NCI-H526 (cell line): ENCODE measurements at places on chromosomes 12 and 14.

- no peak for DNase-seq
Observed at GRCh38 chr12:77202457-77203060, 137.2 kb upstream of the E2F7 start.

DNA sequence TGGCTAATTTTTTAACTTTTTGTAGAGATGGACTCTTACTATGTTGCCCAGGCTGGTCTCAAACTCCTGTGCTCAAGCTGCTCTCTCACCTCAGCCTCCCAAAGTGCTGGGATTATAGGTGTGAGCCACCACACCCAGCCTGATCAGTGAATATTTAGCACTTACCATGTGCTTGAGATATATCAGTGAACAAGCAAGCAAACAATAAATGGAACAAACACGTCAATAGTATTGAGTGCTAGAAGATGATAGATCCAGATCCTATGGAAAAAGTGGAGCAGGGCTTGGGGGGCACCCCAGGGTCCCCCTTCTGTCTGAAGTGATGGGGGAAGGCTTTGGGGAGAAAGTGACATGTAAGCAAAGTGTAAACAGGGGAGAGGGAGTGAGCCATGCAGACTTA lies 83.8 kb downstream of the NT5DC3 start:
- no peak for DNase-seq

DNA sequence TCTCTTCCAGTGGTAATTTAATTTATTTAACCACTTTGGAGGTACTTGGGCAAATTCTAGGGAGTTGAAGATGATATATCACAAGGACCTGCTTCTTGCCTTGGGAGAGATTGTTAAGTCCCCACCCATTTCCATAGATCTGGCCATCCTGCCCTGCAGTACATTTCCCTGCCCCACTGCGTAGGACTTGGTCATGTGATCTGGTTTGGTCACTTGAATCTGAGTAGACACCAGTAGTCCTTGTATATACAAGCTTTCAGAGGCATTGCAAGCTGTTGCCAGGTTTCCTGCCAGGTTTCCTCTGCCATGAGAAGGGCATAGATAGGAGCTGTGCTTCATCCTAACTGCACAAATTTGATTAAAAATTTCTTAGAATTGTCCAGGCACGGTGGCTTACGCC lies 200.0 kb downstream of the ADAMTS20 start:
- DNase-seq = no peak

GRCh38 chr12:57129321-57129842 lies 1.1 kb downstream of the LRP1 start:
- DNase-seq = no peak

DNA sequence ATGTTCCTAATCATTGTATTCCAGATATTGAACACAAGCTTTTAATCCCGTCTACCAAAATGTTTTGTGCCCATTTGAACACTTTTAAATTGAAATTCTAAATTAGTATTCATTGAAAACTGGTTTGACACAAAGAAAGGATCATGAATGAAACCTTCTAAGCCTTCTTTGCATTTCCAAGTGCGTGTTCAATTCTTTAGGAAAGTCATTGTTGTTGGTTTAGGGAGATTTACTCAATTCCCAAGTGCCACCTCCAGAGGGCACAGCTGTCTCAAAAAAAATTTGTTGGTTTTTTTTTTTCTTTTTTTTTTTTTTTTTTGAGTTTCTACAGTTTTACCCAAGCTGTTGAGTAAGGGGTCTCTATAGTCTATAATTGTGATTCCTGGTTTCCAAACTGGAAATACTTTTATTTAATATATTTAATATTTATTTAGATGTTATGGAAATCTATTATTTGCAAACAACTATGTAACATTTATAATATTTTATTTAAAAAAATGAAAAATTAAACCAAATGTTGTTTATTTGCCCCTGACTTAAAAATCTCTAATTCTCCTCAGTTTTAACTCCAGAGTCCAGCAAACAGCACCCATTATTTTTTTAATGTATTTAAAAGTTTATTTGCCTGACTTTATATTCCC lies 79.9 kb downstream of the NEDD1 start:
- DNase-seq = no peak

- no peak for DNase-seq
Observed at GRCh38 chr12:44019118-44019517, 183.2 kb downstream of the TMEM117 start.

DNA sequence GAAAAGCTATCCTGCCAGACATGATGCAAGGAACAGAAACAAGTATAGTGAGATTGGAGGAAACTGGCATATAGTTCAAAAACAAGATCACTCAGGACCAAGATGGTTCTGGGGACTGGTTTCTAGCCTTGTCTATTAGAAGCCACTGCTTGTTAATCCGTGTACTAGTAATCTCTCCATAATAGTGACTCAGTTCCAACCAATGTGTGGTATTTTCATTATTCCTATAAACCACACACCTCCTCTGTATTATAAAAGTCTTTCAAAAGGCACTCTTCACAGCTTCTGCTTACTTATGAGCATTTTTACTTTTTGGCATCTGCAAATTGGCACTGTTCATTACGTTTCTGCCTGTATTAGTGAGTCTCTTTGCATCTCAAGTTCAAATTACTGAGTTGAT lies 140.3 kb downstream of the SLC6A15 start:
- no peak for DNase-seq

DNA sequence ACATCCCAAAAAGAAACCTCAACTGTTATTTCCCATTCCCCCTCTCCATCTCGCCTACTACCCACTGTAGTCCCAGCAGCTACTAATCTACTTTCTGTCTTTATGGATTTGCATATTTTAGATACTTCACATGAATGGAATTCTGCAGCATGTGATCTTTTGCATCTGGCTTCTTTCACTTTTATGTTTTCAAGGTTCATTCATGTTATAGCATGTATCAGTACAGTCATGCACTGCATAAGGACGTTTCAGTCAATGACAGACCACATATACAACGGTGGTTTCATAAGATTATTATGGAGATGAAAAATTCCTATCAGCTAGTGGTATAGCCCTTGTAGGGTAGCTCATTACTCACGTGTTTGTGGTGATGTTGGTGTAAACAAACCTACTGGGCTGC lies 24.5 kb downstream of the PCNX4 start:
- no peak for DNase-seq

GRCh38 chr14:43587183-43587582 lies 919.9 kb downstream of the FSCB start:
- no peak for DNase-seq

DNA sequence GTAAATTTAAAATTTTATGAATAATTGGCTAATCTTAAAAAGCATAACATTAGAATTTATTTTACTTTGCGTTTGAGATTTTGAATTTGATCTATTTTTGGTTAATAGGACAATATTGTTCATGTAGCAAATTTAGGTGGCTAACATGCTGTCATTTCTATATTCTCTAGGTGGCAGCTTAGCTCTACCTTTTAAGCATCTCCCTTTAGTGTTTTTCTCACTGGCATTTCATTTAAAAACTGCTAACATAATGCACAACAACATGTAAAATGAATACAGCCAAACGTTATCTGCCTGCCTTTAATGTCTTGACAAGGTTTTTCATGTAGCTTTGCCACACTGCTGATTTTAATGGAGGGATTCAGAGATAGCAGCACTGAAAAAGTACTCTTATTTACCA lies 272.4 kb upstream of the FBXO33 start:
- no peak for DNase-seq

DNA sequence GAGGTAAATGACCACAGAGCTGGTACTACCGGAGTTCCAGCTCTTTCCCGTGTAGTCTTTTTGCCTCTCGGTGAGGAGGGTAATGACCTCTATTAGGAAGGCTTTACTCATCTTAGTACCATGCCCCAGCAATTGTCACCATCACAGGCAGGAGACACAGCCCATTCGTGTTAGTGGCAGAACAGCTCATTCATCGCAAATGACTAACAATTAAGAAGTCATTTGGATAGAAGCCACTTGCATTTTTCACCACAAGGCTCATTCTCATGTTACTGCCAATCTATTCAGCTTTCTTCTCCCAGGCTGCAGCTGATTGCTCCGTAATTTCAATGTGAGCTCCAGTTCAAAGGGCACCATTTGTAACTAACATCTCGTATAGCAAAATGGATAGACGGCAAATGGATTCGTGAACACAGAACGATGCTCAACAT lies 718.8 kb upstream of the TMEM132C start:
- DNase-seq = no peak

DNA sequence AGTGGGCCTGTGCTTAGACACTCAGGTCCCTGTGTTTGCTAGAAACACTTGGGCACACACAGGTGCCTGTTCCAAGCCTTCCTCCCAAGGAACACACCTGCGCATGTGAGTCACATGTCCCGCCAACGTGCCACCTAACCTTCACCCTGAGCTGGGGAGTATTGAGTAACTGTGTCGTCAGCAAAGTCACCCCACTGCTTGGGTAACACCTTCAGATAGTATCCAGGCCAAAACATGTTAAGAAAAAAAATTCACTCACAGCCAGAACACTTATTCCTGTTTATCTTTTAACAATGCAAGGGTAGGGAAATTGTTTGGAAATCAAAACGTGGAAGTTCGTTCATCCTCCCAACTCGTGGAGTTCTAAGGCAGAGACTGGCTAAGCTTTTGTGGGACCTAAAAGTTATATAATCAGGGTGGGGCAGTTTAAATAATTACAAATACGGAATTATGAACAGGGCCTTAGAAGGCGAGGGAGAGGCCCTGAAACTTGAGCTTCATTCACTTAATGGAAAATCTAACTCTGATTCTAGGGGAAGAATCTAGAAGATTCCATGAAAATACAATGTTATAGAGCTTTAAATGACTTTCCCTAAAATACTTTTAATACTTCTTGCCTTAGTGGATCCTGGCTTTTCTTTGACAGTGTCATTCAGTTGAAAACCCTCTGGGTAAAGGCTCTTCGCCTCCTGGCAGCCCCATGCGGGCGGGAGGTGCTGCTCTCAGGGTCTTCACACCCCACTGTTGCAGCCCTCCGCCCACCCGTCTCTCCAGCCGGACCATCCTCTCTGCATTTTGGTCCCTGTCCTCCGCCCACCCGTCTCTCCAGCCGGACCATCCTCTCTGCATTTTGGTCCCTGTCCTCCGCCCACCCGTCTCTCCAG lies 30.3 kb upstream of the ADIPOR2 start:
- DNase-seq = peak; percentile 23

- no peak for DNase-seq
Observed at GRCh38 chr14:102390064-102390855, 27.5 kb downstream of the TECPR2 start.

DNA sequence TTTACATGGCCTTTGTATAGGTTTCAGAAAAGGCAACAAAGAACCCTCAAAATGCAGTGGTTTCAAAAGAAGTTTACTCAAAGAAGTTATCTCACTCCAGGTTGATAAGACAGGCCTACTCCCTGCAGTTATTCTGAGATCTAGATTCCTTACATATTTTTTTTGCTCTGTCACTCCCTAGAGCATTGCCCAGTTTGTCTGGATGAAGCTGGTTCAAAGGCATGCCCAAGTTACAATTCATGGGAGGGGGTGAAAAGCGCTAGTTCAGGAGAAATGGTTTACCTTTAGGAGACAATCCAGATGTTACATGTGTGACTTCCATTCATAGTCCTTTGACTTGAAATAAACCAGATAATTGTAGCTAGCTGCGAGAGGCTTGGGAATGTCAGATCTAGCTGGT lies 115.0 kb downstream of the TPH2 start:
- DNase-seq = no peak

GRCh38 chr12:57590479-57590863 lies 521 bp upstream of the PIP4K2C start:
- DNase-seq = peak; percentile 45

GRCh38 chr14:69133206-69134125 lies 19.5 kb downstream of the DCAF5 start:
- no peak for DNase-seq

GRCh38 chr12:94025756-94026155 lies 122.6 kb upstream of the PLXNC1 start:
- DNase-seq = no peak

DNA sequence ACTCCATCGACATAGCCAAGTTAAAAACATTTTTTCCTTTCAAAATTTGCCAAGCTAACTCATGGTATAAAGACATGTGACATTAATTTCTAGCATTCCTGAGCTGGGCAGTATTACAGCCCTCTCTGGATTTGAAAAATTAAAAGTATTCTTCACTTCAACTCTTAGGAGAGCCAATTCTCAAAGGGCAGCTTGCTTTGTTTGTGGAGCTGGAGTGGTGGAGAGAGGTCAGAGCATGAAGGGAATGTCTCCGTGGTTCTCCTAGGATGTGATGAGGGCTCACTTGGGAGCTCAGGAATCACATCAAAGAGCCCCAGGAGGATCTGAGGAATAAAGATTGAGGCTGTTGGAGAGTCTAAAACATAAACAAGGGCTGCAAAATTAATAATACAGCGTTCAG lies 46.9 kb upstream of the RGS6 start:
- no peak for DNase-seq

DNA sequence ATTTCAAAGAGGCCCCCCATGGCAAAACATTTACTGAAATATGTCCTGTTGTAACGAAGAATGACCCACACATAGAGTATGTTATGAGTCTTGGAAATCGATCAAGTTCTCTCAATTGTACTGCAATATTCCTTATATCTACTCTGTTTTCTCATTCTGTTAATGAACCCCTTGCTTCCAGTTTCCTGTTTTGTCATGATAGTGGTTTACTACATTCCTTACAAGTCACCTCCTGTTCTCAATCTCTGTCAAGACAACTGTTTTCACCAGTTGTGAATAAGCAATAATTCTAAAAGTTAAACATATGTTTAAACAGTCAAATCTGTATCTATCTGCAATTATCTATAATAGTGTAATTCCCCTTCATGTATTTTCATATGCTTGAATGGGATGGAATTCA lies 16.4 kb upstream of the ARID2 start:
- DNase-seq = no peak

- no peak for DNase-seq
Observed at GRCh38 chr14:54719406-54719805, 152.5 kb downstream of the SAMD4A start.

GRCh38 chr12:117352206-117352605 lies 9.2 kb downstream of the NOS1 start:
- no peak for DNase-seq

DNA sequence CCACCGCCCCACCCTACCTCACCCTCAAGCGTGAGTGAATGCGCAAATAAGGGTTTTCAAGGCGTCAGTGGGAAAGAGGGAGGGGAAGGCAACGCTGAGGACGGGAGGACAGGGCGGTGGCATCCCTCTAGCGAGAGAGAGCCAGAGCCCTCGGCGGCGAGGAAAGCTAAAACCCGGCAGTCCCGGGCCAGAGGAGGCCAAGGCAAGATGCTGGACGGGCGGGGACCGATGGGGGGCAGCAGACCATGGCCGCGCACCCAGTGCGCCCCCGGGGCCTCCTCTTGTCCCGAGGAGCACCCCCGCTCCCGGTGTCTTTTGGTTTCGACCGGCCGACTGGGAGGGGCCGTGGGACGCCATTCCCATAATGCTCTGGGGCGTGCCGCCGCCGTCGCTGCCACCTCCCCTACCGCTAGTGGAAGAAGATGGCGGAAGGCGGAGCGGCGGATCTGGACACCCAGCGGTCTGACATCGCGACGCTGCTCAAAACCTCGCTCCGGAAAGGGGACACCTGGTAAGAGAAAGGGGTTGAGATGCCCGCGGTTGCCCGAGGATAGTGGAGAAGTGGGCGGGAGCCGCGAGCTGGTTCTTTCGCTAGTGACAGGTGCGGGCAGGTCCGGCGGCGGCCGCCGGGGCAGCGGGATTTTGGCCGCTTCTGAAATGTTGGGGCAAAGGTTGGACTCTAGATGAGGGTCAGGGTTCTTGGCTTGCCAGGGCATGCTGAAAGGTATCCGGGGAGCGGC lies at the start of gene USP15:
TSS of gene USP15 (plus strand) at position 412 of the 740 bp plus-strand sequence. CDS start at position 423, 11 bp downstream.
- DNase-seq = peak; percentile 87

GRCh38 chr12:26572137-26572536 lies 260.9 kb downstream of the ITPR2 start:
- DNase-seq = no peak
